ENCODE measurements at places on chromosomes 7 and 10.

DNA sequence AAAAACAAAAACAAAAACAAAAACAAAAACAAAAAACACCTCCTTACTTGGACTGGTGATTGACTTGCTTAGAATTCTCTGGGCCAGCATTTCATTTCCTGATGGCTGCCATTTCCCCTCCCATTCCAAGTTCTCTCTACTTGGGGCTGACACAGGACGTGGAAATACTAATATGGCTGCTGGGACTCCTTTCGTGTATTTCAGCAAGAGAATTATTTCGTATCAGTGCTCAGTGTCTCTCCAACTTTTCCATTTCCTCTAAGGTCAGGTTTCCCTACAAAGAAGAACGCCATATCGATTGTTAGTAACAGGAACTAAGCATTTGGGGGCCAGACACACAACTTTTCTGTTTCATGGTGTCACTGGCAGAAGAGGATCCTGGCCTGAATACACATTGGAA lies 22.5 kb upstream of the VAX1 start:
- DNase-seq, result no peak

- DNase-seq, result no peak
These were observed 501.3 kb downstream of the GFRA1 start for GRCh38 chr10:115771755-115772154.

- no peak for DNase-seq
These were observed 294.4 kb upstream of the NEBL start for GRCh38 chr10:21191512-21191911.

DNA sequence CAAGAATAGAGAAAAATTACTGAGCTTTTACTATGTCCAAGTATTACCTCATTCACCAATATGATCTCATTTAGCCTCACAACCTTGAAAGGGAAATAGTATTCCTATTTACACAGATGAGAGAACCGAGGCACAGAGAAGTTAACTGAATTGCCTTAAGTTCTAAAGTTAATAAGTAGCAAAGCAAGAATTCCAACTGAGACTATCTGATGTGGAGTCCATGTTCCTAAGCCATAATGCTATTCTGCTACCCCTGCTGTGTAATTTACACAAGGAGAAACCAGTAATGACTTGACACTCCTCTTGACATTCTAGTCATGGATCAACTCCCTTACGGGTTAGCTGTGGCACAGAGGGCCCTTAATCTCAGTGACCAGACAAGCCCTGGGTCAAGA lies 60.7 kb downstream of the ABCB4 start:
- no peak for DNase-seq

DNA sequence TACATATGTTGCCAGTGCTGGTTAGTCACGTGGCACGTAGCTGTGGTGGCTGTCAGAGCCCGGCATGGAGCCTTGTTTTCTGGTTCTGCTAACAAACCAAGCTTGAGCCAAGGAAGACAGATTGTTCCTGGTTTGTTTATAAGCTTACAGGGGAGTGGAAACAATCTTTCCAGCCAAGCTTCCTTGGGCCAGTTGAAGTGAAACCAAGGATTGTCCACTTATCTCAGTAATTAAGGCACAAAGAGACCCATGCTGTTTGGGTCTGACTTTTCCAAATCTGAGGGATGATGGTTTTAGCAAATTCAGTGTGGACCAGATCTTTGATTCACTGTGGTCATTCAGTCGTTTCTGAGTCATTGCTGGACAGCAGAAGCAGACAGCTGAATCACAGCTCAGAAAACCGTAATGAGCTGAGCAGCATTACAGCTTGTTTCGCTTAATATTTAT lies 297.3 kb upstream of the COBL start:
- DNase-seq, result no peak

GRCh38 chr10:69500864-69501468 lies 49.7 kb downstream of the TSPAN15 start:
- DNase-seq, result no peak

DNA sequence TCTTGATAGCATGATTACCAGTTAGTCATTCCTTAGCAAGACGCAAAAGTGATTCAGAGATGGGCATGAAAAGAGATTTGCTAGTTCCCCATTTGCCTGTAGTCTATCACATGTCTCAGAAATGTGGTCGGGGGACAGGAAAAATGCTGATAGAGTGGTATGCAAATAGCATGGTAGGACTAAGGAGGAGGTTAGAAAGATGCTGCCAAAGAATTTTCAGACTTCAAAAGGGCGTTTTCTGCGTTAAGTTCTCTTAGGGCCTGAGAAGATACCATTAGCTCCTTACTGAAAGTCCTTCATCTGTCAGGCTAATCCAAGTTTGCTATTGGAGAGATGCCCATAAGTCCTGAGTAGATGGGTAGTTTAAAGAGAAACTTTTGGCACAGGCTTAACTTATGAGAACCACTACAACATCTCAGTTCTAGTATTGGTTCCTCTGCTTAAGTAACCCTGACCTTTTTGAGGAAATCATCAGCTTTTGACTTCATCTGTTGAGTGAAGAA lies 2.7 kb downstream of the CALD1 start:
- DNase-seq, result no peak

All from neuronal stem cell (in vitro differentiated cells).